ENCODE measurements at places on chromosomes 1 and 21. TPM values are rescaled to one million over a fixed set of nuclear protein-coding genes. Genes with fewer than 3 reads are reported as not detected.

The RHD gene
- total RNA-seq = not detected

The KIF26B gene
- 0.10 TPM for total RNA-seq

The CRNN gene
- total RNA-seq = not detected

The CRYBG2 gene
- total RNA-seq = 1.6 TPM

The COL8A2 gene
- 0.09 TPM for total RNA-seq

The TOMM40L gene
- 11.1 TPM for total RNA-seq

The GPR153 gene
- 1.0 TPM for total RNA-seq

The GNG4 gene
- 15.4 TPM for total RNA-seq

The ODF2L gene
- 9.0 TPM for total RNA-seq

The RAD54L gene
- 12.1 TPM for total RNA-seq

The REN gene
- total RNA-seq = not detected

The TOR1AIP1 gene
- 31.5 TPM for total RNA-seq

The ADGRB2 gene
- 5.8 TPM for total RNA-seq

The THEM5 gene
- not detected for total RNA-seq

The CD5L gene
- total RNA-seq = not detected

The SPATA1 gene
- 0.88 TPM for total RNA-seq

The ILDR2 gene
- total RNA-seq = 0.14 TPM

The ATP1A4 gene
- not detected for total RNA-seq
